ENCODE measurements at places on chromosomes 1 and 21.

DNA sequence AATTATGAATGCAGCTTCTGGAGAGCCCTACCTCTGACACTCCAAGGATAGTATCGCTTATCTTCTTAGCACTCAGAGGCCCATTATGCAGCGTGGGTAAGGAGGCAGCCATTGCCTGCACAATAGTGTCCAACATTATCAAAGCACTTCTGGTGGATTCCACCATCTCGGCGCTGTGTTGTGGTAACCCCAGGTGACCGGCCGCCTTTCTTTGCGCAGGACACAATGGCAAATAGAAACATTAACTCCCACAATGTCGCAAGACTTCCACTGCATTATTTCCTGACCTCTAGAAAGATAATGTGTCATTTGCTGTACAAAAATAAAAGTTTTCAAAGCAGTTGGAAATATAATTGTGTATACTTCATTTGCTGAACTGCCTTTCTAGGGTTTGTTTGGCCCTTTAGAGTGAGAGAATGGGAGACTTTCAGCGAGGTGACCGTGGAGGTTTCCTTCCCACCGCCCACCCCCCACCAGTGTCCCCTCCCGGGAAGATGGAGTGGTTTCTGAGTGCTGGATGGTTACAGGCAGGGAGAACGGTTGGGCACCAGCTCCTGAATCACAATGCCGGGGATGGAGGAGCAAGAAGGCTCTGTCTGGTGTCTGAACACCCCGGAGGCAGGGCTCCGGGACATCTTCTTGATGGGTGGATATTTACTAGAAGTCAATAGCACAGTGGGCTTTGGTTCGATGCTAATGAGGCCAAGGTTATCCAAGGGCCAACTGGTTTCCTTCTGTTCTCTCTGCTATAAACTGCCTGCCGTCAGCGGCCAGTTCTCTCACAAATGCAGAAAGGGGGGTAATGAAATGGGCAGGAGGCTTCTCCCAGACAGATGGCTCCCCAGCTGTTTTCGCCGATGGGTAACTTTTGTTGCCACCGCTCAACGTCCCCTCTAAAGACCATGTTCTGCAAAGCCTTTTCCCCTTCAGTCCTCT is 215.4 kb upstream of the PROX1 start:
- DNase-seq, result no peak

DNA sequence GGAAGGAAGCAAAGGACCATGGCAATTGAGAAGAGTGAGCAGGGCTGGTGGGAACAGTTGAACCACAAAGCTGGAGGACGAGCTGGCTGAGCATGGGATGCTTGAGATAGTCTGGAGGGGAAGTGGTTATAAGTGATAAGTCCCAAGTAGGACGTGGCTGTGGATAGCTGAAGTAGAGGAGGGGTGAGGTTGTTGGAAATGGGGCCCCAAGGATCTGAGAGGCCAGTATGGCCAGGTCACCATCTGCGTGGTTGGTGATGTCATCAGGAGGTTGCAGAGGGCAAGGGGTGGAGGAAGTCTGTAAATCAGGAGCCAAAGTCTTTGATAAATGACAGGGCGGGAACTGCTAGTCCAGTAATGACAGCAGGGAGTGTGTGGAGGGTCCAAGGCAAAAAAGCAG is 11.0 kb upstream of the REN start:
- no peak for DNase-seq

GRCh38 chr1:95057351-95057750 is 15.4 kb downstream of the ALG14 start:
- DNase-seq, result no peak

DNA sequence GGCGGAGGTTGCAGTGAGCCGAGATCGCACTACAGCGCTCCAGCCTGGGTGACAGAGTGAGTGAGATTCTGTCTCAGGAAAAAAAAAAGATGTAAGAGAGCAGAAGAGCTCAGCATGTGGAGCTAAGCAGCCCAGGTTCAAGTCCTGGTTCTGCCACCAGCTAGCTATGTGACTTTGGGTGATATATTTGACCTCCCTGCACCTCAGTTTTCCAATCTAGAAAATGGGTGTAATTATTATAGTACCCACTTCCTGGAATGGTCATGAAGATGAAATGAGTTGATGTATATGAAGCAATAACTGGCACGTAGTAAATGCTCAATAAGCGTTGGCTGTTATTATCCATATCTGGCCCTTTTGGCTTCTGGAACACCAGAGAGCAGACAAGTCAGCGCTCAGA is 38.2 kb downstream of the CAMK2N1 start:
- no peak for DNase-seq

- no peak for DNase-seq
Measured at GRCh38 chr1:226764533-226764932, 25.5 kb upstream of the ITPKB start.

DNA sequence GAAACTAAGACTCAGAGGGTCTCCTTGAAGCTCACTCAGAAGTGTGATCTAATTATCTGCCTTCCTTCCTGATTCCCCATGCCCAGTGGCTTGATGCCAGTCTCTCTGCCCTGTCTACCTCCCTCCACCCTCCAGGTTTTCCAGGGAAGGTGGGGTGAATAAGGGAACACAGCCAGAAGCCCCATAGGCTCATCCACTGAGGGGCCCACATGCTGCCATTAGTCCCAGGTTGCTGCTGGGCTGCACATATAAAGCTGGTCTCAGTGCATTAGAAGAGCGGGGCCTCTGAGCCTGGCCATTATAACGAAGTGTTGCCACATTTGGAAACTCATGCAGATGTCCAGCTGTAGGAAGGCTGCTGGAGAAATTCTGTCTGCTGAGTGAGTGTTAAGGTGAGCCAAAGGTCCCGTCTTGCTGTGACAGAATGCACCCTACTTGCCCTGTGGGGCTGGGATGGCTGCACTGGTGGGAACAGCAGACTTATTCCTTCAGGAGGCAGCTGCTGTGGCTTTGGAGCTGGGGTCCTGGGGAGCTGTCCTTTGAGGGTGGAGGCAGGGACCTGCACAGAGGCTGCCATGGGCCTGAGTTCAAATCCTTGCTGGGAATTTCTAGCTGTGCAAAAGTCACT is 2.9 kb downstream of the ADORA1 start:
- no peak for DNase-seq

DNA sequence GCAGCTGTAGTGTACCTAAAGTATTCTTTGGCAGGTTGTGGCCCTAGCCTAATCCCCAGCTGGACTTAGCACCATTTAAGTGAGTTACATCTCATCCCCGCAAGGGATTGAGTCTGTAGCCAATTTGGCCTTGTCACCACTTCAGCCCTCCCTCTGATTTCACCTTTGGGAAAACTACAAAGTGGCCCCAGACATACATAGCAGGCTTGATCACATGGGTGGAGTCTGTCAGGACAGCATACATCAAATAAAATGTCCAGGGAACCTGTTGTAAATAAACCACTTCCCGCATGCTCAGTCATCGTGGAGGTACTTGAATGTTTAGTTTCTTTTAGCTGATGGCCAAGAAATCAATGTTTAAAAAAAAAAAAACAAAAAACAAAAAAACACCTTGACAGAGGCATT is 142.5 kb downstream of the DHRS3 start:
- DNase-seq, result no peak

DNA sequence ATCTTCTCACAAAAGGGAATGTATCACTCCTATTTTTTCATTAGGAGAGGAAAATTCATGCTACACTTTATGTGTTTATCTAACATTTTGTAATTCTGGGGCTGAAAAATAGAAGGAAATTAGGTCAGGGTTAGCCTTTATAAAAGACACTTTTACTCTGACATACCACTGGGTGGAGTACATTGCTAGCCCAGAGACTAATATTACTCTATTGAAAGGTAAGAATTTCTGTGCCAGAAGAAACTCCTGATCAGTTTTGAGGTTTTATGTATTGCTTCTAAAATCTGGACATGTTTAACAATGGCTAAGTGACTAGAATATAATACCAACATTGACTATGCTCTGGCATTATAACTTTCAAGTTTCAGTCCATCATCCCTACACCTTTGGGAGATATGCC is 724.6 kb downstream of the USP25 start:
- DNase-seq, result no peak

GRCh38 chr1:91245435-91245834 is 159.2 kb downstream of the HFM1 start:
- DNase-seq, result no peak

GRCh38 chr1:103191327-103191726 is 83.0 kb upstream of the COL11A1 start:
- no peak for DNase-seq

DNA sequence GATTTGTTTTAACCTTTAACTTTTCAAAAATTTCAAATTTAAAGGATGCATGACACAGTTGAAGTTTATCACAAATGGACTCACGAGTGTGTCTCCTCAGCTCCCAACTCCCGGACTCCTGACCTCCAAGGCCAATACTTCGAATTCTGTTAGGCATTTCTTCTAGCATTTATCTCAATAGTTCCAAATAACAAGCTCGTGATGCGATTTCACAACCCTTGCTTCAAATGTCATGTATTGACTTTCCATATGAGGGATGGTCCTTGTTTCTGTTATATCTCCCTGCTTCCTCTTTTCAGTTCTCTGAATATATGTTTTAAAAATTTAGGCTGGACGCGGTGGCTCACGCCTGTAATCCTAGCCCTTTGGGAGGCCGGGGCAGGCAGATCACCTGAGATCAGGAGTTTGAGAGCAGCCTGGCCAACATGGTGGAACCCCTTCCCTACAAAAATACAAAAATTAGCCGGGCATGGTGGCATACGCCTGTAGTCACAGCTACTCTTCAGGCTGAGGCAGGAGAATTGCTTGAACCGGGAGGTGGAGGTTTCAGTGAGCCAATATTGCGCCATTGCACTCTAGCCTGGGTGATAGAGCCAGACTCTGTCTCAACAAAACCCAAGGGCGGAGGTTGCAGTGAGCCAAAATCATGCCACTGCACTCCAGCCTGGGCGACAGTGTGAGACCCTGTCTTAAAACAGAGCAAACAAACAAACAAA is 52.0 kb upstream of the TINAGL1 start:
- no peak for DNase-seq

DNA sequence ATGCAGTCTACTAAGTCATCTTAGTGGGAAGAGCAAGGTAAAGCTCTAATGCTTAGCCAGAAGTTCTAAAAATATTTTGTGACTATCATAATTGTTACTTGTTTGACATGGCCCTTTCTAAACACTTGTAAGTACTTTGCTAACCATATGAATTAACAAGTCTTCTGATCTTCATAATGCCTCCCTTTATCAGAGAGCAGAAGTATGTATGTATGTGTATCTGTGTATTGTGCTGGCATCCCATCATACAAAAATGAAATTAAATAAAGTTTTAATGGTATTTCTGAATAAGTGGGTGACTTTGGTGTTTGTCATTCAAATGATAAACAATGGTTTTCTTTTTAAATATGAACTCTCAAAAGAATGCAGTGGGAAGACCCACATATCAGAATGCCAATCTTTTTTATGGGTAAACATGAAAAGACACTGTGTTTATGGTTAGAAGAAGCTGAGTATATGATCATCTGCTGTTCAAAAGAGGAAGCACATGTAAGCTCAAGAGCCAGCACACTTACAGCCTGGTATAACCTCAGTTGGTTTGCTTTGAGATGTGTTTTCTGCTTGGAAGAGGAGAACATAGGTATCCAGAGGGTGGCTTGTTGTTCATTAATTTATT is 159.6 kb downstream of the CLEC20A start:
- no peak for DNase-seq

GRCh38 chr1:1554926-1555915 is 14.8 kb upstream of the TMEM240 start:
- no peak for DNase-seq

GRCh38 chr1:40699787-40700186 is 8.3 kb downstream of the NFYC start:
- peak; percentile 31 for DNase-seq

- DNase-seq, result no peak
Measured at GRCh38 chr1:106680216-106680615, 376.3 kb upstream of the PRMT6 start.

GRCh38 chr1:47765236-47765635 is 231.9 kb downstream of the TRABD2B start:
- no peak for DNase-seq

Data from CD4-positive, alpha-beta T cell treated with Interleukin-15 for 4 hours (primary cell).